Lung (tissue), 17 donors: ENCODE measurements at places on chromosomes 12 and 14.

- no peak for DNase-seq
Measured at GRCh38 chr12:23049180-23049579, 424.2 kb downstream of the ETNK1 start.

GRCh38 chr14:32205984-32206383, 2.9 kb upstream of the RNU6-8 start:
- no peak for DNase-seq

DNA sequence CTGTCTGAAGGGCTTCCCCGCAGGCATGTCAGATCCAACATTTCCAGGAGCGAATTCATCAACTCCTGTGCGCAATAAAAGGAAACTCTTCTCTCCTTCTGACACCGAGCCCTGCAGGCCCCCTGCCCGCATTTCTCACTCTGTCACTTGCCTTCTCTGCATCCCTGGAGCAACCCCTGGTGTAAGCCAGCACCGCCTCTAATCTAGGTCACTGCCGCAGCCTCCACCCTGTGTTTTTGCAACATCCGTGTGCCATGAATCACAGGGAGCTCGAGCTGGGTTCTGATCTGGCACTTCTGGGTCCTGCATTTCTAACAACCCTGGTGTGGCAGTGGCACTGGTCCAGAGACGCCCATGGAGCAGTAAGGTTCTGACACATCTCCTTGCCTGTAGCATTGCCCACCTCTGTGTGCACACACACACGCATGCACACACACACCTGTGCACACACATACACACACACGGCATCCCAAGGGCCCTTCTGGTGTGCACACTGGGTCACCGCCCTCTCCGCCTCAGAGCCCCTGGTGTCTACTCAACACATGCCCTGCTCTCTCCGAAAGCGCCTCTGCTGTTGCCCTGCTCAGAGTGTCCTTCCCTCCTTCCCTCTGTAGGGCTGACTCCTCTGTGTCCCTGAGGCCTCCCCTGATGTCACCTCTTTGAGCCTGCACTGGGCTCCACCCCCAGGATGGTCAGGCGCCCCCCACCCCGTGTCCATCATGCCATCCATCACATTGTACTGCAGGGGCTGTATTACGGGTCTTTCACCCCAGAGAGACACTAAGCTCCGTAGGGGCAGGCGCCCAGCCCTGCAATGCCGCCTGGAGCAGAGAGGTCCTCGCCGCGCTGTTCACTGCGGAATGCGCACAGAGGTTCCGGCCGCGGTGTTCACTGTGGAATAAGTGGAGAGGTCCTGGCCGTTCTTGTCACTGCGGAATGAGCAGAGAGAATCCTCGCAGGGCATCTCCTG, 111.4 kb upstream of the SFSWAP start:
- no peak for DNase-seq

DNA sequence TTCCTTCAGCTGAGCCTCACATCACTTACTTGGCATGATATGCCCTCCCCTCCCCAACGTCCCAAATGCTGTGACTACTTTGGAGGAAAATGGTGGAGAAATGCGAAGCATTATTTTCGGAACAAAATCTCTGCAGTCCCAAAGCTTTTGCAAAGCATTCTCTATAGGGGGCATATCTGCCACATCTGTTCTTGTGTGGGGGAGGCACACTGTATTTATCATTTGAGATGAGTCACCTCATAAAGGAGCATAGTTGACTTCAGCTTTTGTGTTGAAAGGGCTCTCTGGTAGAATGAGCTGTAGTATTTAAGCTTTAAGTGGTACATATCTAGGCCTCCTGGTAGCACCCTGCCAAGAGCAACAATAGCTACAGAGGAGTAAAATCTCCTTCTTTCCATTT, 447.5 kb downstream of the ADAMTS20 start:
- DNase-seq, result no peak

- DNase-seq, result no peak
Measured at GRCh38 chr14:94158239-94158883, 15.8 kb upstream of the PPP4R4 start.

GRCh38 chr12:77940011-77940423, 109.3 kb downstream of the NAV3 start:
- DNase-seq, result no peak

- DNase-seq, result no peak
Measured at GRCh38 chr14:101050901-101051490, 147.5 kb upstream of the RTL1 start.

GRCh38 chr12:12081836-12082497, 11.2 kb downstream of the BCL2L14 start:
- peak; percentile 44 for DNase-seq

GRCh38 chr12:127731657-127732056, 535.3 kb upstream of the TMEM132C start:
- no peak for DNase-seq

DNA sequence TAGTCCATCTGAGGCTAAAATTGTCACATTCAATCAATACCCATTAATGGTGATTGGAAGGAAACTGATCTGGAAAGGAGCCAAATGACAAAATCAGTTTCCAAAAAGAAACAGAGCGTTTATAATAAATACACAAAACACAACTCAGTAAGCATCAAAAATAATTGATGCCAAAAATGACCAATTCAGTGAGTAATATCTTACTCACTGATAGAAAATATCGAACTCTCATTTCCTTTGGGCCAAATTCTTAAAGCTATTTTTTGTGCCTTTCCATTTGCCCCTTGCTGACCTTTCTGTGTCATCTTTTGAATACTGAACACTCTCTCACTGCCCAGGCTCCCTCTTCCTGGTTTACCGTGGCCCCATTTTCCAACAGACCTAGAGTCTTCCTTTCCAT, 22.5 kb upstream of the ATP2B1 start:
- no peak for DNase-seq

DNA sequence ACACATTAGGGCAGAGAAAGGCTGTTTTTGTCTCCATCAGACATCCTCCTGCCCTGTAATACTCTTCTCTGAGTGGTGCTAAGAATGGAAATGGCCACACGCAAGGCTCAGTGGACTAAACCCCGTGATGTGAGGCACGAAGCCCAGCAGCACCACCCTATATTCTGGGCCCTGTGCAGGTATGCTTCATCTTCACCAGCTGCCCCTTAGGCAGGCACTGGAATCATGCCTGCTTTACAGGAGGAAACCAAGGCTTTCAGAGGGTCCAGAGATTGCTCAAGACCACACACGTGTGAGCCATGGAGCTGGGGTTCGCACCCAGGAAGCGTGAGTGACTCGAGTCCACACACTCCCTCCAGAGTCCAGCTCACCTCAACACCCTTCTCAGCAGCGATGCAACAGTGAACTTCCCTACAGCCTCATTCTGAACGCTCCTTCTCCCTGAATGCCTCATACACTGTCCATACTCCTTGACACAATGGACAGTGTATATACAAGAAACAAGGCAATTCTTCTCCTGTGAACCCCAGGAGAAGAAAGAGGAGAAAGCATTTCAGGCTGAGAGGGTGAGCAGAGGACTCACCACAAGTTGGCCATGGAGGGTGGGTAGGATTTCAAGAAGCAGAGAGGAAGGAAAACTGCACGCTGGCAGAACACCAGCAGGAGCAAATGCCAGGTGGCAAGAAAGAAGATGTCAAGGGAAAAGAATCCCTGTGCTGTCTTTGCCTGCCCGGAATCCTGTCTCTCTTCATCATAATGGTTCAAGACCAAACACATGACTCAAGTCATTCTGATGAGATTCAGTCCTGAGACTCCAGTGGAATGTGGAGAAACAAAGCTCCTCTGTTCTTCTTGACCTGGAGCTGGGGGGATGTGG, 39.1 kb downstream of the NT5DC3 start:
- DNase-seq, result no peak

DNA sequence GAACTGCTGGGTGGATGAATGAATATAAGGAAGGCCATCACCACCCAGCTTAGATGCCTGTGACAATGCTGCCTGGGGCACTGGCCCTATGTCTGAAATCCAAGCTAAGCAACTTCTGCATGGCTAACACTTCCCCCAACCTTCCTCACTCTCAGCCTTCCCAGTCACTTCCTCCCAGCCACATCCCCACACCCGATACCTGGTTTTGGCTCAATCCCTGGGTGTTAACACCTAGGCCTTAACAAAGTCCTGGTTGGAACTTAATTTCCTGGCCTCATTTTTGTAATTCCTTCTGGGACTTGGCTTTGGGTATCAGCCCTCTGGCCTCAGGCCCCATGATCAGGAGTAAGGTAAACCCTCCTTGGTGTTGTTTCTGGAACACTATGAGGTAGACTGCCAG, 110.0 kb downstream of the EFCAB11 start:
- DNase-seq, result no peak

GRCh38 chr12:66159123-66159522, 10.7 kb downstream of the TMBIM4 start:
- no peak for DNase-seq

DNA sequence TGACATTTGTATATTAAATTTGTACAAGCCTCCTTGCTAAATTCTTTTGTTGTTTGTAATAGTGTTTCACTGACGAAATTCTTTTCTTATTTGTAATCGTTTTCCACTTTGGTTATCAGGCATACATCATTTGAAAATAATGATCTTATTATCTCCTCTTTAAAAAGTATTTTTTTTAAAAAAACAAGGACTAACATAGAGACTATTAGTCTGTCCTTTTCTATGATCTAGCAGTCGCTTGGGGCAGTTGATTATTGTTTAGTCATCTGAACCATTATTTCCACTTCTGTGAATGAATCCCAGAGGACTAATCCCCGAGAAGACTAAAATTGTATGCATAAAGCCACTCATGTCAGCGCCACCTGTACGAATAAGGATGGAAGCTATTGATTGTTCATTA, 11.5 kb downstream of the ADGRD1 start:
- no peak for DNase-seq

DNA sequence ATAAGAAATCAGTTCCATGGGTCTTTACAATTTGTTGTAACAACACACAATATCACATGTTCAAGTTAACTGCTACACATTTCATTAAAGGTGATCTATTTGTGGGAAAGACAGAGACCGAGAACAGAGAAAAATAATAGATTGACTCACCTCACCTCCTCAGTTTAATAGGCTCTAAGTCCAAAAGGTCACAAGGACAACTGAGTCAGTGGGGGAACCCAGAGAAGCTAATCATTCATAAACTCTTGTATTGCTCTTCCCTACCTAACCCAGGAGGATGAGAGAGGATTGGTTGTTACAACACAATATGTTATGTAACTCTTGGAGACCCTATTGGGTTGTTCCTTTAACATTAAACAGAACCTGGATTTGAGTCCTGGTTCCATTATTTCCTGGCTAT, 72.2 kb upstream of the CRY1 start:
- no peak for DNase-seq

DNA sequence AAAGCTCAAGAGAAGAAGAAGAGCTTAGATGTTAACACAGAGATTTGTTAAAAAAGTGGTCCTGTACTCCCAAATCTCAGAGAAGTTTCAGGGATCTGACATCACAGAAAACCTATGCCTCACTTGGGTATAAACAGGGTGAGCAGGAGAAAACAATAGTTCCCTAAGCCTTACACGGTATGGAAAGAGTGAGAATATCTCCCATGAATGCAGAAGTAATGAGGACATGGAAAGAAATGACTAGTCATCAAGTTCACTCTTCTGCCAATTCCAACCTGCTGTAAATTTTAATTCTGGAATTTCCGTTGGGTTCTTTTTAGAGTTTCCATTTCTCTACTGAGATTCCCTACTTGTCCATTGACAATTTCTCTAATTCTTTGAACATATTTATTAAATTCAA, 6.2 kb upstream of the PTGER2 start:
- DNase-seq, result no peak

- DNase-seq, result no peak
Measured at GRCh38 chr12:118714051-118714460, 267.3 kb upstream of the SRRM4 start.

- peak; percentile 76 for DNase-seq
Measured at GRCh38 chr12:15225136-15225862, 4.1 kb upstream of the RERG start.

- no peak for DNase-seq
Measured at GRCh38 chr14:59311723-59312122, 123.3 kb downstream of the DAAM1 start.

- DNase-seq, result peak; percentile 85
Measured at GRCh38 chr14:23056956-23057756, at the start of gene CDH24. CDH24 (minus strand) TSS chr14:23057520; CDS start chr14:23055733, 1,787 bp downstream.

- DNase-seq, result no peak
Measured at GRCh38 chr14:64554556-64554955, 4.8 kb downstream of the PPP1R36 start.

GRCh38 chr12:4089956-4090355, 183.6 kb upstream of the CCND2 start:
- DNase-seq, result peak; percentile 23

GRCh38 chr14:57533214-57533613, 39.6 kb upstream of the CCDC198 start:
- no peak for DNase-seq

- no peak for DNase-seq
Measured at GRCh38 chr12:53735556-53735955, 8.3 kb upstream of the CALCOCO1 start.

DNA sequence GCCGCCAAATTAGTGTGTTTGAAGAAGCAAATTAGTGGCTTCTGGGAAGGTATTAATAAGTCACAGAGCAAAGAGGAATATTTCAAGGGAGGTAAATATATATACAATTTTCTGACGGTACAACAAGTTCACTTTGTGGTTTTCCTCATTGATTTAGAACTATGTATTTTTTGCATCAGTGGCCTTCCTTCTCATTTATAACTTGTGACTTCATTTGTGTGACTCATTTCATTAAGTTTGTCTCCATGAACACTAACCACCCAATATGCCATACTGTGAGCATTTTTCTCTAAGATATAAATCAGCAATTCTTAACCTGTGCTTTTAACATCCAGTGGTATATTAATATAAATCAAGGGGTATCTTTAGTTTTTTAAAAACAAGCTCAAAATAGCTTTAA, 29.3 kb upstream of the ARHGAP5 start:
- DNase-seq, result no peak

DNA sequence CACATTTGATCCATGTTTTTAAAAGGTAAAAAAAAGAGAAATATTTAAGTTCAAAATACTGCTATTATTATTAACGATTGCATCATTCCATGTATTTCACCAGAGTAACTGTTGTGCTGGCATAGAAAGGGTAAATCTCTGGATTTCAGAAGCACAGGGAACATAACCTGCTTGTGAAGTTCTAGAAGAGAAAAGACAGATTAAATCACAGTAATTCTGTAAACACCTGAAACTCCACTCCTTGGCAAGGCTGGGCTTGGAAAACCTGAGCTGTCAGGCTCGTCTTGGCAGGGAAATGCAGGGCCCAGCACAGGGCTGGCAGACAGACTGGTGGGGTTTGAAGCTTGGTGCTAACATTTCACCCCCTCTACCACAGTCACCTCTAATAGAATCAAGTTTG, 35.1 kb downstream of the SVOP start:
- DNase-seq, result no peak

DNA sequence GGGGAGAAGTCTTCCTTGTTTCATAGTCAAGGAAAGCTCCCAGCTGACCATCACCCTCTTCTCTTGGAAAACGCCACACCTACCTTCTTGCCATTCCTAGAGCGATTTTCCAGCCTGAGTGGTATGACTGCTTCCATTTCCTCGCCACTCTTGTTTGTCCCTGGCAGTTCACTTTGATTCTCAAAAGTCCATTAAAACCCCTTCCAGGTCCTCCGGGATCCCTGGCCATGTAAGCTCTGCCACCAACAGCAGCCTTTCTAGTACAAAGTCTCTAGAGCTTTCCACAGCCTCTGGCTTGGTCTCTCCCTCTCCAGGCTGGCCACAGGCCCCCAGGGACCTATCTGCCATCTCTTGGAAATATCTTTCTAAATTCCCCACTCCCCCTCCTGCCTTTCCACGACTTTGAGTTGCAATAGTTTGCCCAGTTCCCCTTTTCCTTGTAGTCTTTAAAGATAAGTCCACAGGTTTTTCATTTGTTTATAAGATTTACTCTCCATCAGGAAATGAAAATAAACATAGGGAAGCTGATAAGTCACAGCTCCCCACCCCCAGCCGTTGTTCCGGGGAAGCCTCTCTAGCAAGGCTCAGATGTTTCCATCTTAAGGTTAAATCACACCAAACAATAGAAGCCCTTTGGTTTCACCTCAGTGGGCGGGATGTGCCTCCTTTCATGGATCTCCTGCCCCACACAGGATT, 42.9 kb upstream of the SINHCAF start:
- peak; percentile 37 for DNase-seq
